ENCODE measurements at places on chromosomes 5 and 9. TPM values are rescaled to one million over a fixed set of nuclear protein-coding genes. Genes with fewer than 3 reads are reported as not detected.

DNA sequence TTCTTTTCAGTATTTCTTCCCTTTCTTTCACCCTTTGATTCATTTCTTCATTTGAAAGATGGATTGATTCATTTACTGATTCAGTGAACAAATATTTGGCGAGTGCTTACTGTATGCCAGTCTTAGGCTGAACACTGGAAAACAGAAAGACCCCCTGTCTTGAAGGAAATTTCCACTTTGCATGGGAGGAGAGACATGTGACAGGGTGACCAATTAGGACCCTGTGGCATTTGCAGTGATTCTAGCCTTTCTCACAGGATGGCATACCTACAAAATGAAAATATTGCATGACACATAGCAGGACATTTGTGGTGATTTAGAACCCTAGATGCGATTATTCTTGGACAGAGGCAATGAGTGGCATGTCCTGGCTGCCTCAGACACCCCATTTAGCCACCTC lies 407.2 kb upstream of the SGCD start:
- DNase-seq, result no peak

The F2RL1 gene
- 65.9 TPM for total RNA-seq

The MCIDAS gene
- 2.9 TPM for total RNA-seq

The ANKRD34B gene
- 0.10 TPM for total RNA-seq

DNA sequence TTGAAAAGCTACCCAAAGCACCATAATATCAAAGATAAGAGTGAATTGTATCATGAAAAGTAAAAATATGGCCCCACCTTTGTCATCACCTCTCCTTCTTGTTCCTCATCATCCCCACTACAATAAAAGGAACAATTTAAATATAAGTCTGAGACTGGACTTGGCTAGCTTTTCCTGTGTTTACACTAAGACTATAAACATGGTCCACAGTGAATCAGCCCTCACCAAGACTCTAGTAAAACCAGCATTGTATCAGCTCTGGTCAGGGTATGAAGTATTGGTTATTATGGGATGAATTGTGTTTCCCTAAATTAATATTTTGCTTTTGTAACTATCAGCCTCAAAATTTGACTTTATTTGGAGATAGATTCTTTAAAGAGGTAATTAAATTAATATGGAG lies 105.4 kb downstream of the SLC25A46 start:
- DNase-seq, result no peak

GRCh38 chr5:139214646-139215045 lies 16.5 kb upstream of the SIL1 start:
- DNase-seq, result no peak

GRCh38 chr9:134381671-134382516 lies 55.6 kb downstream of the RXRA start:
- no peak for DNase-seq

DNA sequence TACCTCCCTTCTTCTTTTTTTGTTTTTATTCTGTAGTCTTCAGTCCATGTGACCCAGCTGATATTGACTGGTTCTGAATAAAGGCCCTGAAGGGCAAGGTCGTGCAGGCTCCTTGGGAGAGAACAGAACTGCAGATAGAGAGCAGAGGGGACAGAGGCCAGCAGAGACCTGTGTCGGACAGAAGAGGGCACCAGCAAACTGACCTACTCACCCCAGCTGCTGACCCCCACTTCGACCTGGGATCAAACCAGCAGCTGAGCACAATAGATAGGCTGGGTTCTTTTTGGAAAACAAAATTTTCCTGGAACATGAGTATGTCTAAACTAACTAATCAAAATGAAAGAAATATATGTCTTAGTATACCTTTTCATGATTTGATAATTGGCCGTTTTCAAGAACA lies 695.1 kb downstream of the NR2F1-AS1 start:
- DNase-seq, result no peak

The NTNG2 gene
- 5.1 TPM for total RNA-seq

GRCh38 chr5:7850395-7851239 lies at the start of gene CFAP90:
TSS of gene CFAP90 (minus strand) at chr5:7851133. CDS start at chr5:7851021, 112 bp downstream.
- no peak for DNase-seq

The FEM1C gene
- 10.4 TPM for total RNA-seq

The CERCAM gene
- 11.3 TPM for total RNA-seq

- no peak for DNase-seq
Observed at GRCh38 chr9:31588756-31589155, 795.7 kb upstream of the ACO1 start.

The RAI14 gene
- total RNA-seq, result 18.5 TPM

- DNase-seq, result no peak
Observed at GRCh38 chr5:167967494-167968177, 323.8 kb upstream of the WWC1 start.

DNA sequence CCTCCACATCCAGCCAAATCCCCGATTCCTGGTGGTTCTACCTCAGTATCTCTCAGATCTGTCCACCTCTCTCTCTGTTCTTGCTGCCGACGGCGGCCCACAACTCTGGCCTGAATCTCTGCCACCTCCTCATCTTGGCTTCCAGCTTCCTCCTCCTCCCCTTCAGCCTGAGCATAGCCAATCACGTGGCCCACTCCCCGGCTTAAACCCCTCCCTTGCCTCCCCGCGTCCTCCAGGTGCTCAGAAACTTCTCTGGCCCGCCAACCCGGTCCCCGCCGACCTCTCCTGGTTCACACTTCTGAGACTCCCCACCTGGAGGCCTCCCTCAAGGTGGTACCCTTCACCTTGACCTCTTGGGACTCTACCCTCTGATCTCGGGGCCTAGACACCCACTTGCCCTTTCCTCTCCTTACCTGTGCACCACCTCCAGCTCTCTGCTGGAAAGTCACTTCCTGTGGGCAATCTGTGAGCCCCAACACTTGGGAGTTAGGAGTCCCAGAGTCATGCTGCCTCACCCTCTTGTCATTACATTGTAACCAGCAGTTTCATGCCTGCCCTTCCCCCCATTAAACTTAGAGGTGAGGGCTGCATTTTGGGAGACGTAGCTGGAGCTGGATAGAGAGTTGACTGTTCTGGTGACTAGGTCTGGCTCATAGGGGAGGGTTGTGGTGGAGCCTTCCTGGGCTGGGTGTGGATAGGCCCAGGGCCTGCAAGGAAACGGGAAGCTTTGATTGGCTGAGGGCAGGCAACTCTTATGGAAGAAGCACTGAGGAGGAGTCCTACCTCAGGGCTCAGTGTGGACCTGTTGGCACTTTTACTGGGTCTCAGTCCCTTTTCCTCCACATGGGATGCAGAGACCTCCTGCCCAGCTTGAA lies 4.5 kb upstream of the SET start:
- DNase-seq, result no peak

DNA sequence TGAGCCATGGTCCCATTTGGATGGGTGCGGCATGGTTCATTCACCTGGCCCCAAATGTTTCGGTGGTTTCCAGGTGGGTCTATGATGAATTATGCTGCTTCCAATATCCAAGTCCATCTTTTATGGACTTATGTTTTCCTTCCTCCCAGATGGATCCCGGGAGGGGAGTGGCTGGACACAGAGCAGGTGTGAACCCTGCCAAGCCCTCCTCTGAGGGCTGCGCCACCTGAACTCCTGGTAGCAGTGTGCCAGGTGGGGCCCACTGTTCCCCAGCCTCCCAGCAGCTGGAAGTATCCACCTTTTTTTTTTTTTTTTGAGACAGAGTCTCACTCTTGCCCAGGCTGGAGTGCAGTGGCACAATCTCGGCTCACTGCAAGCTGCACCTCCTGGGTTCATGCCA lies 42.9 kb downstream of the WNK2 start:
- no peak for DNase-seq

The OTULINL gene
- total RNA-seq, result 1.8 TPM

- no peak for DNase-seq
Observed at GRCh38 chr9:86099701-86100364, 475 bp upstream of the GOLM1 start.

The NRARP gene
- 16.9 TPM for total RNA-seq

The PCDHA9 gene
- total RNA-seq, result 0.21 TPM

The TAF7 gene
- 71.0 TPM for total RNA-seq

DNA sequence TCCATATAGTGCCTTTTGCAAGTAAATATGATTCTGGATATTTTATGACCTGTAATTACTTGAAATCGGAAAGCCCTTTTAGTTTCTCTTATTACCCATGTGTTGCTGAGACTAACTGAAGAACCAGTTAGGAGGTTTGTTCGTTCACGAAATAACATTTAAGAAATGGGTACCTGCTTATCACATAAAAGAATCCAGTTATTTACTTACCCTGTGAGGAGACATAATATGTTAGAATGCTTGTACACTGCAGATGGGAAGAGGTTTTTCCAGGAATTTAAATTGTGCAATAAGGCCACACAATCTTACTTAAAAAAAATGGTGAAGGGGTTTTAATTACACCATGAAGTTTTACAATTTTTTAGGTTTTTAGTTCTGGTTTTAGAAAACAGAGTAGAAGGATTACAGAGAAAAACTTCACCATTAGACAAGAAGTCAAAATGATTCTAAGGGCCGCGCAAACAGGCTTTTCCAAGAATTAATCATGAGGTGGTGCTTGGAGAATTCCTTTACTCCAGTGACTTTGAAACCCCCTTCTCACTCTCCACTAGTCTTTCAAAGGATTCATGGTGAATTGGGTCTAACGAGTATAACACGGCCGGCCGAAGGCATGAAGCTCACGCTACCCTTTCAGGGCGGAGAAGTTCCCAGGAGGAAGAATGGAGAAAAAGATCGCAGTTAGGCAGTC lies 1.1 kb upstream of the PTGER4 start:
- DNase-seq, result no peak

- DNase-seq, result no peak
Observed at GRCh38 chr5:145443366-145443765, 391.8 kb downstream of the PRELID2 start.

GRCh38 chr9:118384531-118385100 lies 680.4 kb downstream of the TLR4 start:
- no peak for DNase-seq
